Fibroblast of skin of scalp (primary cell): ENCODE measurements at places on chromosomes 4 and X.

DNA sequence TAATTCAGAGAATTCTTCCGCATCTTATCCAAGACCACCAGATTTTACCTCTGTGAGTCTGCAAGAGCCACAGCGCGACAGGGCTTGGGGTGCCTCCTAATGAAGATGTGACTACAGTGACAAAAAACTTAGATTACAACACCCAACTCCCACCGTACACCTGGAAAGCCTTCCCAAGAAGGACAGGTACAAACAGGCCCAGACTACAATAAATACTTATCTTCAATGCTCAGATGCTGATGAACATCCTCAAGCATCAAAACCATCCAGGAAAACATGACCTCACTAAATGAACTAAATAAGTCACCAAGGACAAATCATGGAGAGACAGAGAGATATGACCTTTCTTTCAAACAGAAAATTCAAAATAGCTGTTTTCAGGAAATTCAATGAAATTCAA, 20.8 kb upstream of the ABCG2 start:
- DNase-seq: no peak

DNA sequence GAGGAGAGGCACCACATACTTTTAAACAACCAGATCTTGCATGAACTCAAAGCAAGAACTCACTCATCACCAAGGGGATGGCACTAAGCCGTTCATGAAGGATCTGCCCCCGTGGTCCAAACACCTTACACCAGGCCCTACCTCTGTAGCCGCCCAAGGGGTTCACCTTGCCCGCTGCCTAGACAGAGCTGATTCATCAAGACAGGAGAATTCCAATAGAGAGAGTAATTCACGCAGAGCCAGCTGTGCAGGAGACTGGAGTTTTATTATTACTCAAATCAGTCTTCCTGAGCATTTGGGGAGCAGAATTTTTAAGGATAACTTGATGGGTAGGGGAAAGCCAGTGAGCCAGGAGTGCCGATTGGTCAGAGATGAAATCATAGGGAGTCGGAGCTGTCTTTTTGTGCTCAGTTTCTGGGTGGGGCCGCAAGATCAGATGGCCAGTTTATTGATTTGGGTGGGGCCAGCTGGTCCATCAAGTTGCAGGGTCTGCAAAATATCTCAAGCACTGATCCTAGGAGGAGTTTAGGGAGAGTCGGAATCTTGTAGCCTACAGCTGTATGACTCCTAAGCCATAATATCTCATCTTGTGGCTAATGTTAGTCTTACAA, 364.7 kb downstream of the PCDH7 start:
- DNase-seq: no peak

DNA sequence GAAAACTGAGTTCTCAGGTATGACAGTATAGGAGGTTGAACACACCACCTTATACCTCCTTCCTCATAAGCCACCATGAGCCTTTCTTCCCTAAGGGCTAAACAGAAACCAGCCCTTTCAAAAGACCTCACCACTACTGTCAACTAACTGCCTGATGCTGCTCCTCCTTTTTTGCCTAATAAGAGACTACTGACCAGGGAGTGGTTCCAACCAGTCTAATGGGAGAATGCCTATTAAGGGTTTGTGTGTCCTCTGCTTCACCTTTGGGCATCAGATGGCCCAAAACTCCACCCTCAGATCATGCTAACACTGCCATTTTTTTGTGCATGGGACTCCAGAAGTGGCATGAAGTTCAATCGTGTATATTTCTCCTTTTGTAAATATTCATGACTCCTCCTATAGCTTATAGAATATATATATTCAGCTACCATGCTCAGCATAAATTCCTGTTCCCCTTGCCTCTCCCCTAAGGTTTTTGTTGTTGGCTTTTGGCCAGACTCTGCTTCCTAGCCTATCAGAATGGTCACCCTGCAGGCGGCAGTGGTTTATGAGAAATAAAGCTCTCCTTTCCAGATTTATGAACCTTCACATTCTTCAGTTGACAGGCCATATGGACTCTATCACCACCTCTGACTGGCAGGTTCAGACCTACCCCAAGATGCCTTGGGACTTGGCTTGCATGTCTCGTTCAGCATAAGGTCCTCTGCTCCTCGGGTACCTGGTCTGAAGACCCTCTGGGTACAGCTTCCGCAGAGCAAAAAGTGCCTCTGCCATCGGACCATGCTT, 28.2 kb downstream of the FGFBP1 start:
- no peak for DNase-seq

GRCh38 chr4:120263618-120264017, 197.0 kb upstream of the MAD2L1 start:
- DNase-seq: no peak
